NCI-H1417 (cell line): ENCODE measurements at places on chromosomes 2 and 18.

DNA sequence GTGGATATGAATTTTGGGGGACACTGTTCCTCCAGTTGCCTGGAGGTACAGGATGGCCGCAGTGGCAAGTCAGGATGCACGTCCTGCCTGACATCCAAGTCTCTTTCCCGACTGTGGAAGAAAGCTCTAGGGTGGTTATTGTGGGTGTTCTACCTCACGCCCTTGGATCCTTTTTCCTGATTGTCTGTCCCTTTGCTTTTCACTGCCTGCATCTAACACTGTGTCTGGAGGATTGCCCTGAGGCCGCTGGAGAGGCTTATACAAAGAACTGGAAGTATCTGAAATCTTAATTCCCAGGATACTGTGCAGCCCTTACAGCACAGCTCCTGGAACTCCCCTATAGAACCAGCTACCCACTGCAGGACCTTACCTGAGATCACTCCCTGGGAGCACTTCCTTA lies 250.5 kb downstream of the TFCP2L1 start:
- DNase-seq = no peak

- DNase-seq = no peak
Measured at GRCh38 chr18:78974115-78974761, 5.4 kb upstream of the SALL3 start.

DNA sequence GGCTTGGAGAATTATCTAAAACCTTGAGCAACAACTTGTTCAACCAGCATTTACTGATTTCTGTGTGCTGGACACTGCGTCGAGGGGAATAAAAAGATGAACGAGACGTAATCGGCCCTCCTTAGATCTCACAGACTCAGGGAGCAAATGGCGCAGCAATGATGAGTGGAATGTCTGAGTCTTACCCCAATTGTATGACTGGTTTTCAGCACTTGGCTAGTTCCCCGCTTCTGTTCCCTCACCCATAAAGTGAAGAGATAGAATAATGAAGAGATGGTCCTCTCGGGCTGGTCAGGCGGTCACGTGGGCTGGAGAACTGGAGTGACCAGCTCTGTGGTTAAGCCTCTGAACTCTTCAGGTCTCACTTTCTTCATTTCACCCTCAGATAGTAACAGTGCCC lies 17.3 kb upstream of the GATA6 start:
- DNase-seq = no peak

GRCh38 chr2:19216676-19217602 lies 141.5 kb downstream of the OSR1 start:
- DNase-seq = no peak

- no peak for DNase-seq
Measured at GRCh38 chr18:47254341-47254939, 3.0 kb upstream of the SKOR2 start.

DNA sequence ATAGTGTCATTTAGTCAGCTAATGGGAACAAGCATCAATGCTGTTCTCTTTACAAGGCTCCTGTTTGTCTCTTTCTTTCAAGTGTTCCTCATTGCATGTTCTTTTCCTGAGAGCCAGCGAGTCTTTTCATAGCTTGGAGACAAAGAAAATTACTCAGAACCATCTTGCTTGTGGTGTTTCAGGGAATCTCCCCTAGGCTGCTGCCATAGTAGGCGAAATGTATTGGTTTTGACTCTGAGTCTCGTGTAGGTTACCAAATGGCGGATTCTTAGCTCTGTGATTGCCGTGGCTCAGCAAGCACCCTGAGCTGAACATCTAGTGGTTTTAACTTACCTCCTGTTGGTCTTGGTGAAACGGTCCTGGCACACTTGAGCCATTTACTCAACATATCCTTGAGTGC lies 68.7 kb downstream of the RHBDD1 start:
- DNase-seq = no peak

GRCh38 chr2:16661526-16661925 lies 4.1 kb downstream of the CYRIA start:
- DNase-seq = no peak

GRCh38 chr2:99325384-99325783 lies 10.7 kb downstream of the TXNDC9 start:
- DNase-seq = no peak

GRCh38 chr2:236877972-236878371 lies 207.7 kb upstream of the COPS8 start:
- no peak for DNase-seq

- DNase-seq = no peak
Measured at GRCh38 chr2:166653185-166653813, 159.2 kb upstream of the SCN7A start.

DNA sequence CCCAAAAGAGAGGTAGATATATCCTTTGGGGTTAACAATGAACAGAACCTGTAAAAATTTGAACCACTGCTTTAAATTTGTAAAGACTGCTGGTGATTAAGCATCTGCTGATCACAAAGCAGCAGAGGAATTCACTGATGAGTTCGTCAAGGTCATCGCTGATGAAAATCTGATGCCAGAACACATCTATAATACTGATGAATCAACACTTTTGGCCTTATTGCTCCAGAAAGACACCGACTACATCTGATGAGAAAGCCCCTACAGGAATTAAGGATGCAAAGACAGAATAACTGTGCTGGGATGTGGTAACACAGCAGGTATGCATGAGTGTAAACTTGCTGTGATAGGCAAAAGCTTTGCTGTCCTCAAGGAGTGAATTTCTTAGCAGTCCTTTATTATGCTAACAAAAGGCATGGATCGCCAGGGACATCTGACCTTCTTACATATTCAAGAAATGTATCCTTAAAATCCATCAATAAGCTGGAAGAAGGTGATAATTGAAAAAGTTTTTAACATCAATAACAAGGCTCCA lies 30.5 kb upstream of the SGPP2 start:
- no peak for DNase-seq

DNA sequence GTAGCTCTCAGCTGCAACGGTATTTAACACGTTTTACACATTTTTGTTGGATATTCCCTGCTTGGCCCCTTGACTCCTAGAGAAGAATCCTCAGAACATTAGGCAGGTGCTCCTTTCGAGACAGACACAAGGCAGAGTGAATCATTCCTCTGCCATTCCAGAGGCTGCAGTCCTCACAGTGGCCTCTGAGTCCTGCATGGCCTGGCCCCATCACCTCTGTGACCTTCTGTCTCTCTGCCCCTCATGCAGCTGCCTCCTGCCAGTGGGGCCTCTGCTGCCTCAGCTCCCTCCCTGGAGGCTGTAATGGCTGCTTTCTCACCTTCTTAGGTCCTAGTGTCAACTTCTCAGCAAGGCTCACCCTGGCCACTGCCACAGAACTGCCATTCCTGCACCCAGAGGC lies 101.3 kb downstream of the PTPRM start:
- no peak for DNase-seq

DNA sequence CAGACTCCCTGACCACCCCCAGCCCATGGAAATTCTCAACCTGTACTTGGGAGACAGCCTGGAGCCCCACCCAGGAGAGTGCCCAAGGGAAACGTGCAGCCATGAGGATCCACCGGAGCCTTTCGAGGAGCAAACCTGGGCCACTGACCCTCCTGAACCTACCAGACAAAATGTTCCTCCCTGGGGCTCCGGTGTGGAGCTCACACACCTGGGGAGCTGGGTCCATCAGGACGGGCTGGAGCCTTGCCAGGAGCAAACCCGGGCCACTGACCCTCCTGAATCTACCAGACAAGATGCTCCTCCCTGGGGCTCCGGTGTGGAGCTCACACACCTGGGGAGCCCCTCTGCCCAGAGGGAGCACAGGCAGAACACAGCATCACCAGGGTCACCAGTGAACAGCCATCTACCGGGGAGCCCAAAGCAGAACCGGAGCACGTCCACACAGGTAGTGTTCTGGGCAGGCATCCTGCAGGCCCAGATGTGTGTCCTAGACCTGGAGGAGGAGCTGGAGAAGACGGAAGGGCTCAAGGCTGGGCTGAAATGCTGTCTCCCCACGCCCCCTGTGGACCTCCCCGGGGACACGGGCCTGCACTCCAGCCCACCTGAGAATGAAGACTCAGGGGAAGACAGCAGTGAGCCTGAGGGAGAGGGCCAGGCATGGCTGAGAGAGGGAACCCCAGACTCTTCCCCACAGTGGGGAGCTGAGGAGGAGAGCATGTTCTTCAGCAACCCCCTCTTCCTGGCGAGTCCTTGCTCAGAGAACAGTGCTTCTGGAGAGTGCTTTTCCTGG lies 8.9 kb downstream of the PSD4 start:
- no peak for DNase-seq

DNA sequence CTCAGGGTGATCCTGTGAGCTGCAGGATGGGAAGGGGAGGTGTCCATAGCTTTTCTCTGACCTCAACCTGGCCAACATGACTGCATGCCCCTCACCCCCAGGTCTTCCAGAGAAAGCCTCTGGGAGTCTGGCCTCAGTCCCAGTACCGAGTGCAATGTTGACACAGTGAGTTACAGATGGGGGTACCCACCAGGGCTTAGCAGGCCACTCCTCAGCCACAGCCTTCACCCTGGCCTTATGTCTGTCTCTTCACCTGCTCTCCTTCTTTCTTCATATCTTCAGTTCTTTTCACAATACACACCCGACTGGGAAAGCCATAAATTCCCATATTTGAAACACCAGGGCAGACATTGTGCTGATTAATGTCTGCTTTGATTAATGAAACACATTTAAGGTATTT lies 33.5 kb downstream of the AOX1 start:
- DNase-seq = no peak

- DNase-seq = no peak
Measured at GRCh38 chr18:41436772-41437171, 518.3 kb upstream of the PIK3C3 start.

DNA sequence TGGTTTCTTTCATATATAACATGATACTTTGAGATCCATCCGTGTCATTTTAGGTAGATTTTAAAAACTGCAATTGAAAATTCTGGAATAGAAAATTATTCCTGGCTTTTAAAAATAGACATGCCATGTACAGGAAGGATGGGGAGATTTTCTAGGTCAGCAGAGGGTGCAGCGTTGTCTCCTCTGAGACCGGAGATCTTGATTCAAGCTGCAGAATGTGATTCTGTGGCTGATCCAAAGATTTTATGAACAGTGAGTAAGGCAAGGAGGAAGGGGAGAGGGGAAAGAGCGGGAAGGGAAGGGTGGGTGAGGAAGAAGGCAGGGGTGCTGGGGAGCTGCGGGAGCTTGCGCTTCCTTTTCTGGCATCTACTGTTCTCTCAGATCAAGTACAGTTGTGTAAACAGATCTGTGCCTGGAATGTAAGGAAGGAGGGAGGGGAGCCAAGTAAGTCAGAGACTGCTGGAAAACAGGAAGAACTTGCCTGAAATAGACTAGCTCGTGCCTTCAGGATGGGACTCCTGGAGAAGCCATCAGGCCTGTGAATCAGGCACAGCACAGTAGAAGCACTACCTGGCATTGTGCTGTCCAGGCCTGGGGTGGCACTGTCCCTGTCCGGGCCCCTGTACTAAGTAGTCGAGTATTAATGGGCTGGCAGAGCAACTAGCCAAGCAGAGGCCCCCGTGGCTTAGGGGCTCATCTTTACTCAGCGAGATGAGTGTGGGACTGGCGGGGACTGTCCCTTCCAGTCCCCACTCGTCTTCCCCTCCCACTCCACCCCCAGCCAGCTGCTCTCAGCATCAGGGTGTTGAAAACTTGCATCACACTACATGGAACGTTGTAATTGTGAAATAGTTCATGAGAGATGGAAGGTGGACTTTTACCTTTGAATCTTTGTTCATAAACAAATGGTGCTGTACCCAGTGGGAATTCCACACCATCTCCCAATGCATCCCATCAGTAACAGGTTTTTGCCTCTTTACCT lies 163.5 kb downstream of the UXS1 start:
- DNase-seq = no peak

- peak; percentile 33 for DNase-seq
Measured at GRCh38 chr2:18435426-18436037, 124.9 kb downstream of the RDH14 start.

DNA sequence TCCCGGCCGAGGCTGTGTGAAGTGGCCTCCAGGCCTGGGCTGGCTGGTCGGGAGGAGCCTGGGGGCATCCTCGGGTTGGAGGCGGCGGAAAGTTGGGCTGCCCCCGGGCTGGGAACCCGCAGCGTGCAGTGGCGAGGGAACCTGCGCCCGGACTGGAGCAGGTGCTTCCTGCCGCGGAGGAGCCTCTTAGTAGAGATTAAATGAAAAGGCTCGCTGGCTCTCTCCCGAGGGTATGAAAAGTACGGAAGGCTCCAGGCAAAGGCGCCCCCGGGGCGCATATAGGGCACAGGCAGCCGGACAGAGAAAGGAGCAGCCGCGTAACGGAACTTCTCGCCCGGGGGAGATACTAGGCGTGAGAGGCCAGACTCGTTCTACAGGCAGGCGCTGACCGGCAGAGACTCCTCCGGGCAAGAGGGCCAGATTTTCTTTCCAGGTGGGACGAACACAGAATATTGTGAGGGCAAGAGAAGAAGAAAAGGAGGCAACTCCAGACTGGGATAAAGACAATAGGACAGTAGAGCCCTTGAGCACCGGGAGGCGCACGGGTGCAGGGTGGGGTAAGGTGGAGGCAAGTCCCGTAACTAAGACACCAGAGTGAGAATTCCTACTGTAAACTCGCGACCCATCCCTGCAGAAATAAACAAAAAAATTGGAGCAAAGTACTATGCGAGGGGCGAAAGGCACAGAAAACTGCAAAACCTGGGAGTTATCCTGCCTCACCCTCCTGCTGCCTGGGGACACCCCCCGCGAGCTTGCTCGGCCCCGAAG lies 816 bp downstream of the CDH2 start:
- DNase-seq = peak; percentile 90

GRCh38 chr2:60408811-60409530 lies 144.5 kb downstream of the BCL11A start:
- no peak for DNase-seq

DNA sequence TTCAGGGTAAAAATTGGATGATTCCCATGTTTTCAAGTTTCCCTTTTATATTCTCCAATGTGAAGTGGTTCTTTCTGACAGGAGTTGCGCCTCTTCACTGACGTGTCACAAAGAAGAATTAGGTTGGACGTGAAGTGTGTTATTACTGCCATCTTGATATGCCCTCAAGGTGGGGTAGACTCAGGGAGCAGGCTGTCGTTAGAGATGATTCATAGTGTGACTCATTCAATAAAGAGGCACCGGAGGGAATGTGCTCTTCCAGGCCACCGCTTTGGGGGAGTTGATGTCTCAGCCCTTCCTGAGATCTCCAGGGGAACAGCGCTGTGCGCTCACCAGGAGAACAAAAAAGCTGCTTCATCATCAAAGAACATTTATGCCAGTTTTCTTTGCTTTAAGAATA lies 3.6 kb upstream of the DGKD start:
- DNase-seq = peak; percentile 44

- no peak for DNase-seq
Measured at GRCh38 chr2:46632349-46632748, 153.0 kb downstream of the TMEM247 start.

GRCh38 chr2:212959471-212960117 lies 191.8 kb downstream of the IKZF2 start:
- DNase-seq = no peak

- no peak for DNase-seq
Measured at GRCh38 chr2:128867936-128868636, 549.4 kb upstream of the HS6ST1 start.

- DNase-seq = no peak
Measured at GRCh38 chr2:226875438-226876225, 39.8 kb downstream of the RHBDD1 start.

- no peak for DNase-seq
Measured at GRCh38 chr18:74803769-74804168, 206.1 kb downstream of the ZNF407 start.
